ENCODE measurements at places on chromosomes 1 and 21. TPM values are rescaled to one million over a fixed set of nuclear protein-coding genes. Genes with fewer than 3 reads are reported as not detected.

TMEM52 gene
- total RNA-seq, result 1.2 TPM

DNA sequence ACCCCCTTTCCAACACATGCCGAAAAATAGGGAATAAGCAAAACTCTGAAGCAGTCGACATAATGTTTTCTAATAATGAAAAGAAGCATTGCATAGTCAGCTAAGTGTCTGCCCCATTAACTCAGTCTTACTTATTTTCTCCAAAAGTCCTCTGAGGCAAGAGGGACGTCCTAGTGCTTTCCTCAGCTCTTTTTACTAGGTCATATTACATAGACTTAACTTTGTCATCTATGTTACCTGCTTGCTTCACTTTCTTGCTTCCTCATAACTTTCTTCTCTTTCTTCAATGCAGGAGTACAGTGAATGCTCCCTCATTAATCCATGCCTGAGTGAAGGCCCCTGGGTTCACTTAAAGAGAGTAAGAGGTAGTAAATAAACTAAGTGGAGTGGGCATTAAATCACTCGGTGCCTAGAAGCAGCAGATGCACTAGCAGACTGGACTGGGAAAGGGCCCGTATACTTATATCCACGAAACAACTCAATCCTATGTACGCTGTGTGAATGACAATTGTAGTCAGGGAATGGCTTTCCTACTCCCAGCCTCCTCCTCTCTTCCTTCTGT is 210.5 kb upstream of the SPAG17 start:
- H3K4me3 ChIP-seq, result no peak overlapping the region
- no peaks in the 10 kb centered on the region for H3K4me1 ChIP-seq
- no peaks in the 10 kb centered on the region for H3K36me3 ChIP-seq
- H3K27me3 ChIP-seq, result no peaks in the 10 kb centered on the region
- H3K27ac ChIP-seq, result no peak overlapping the region

IQGAP3 gene
- total RNA-seq, result 16.1 TPM

GRCh38 chr1:75672528-75673393 is 51.7 kb upstream of the ACADM start:
- H3K27me3 ChIP-seq, result no peaks in the 10 kb centered on the region
- H3K27ac ChIP-seq, result no peak overlapping the region
- H3K4me1 ChIP-seq, result no peaks in the 10 kb centered on the region
- no peaks in the 10 kb centered on the region for H3K36me3 ChIP-seq
- no peak for DNase-seq
- H3K4me3 ChIP-seq, result no peak overlapping the region

DNA sequence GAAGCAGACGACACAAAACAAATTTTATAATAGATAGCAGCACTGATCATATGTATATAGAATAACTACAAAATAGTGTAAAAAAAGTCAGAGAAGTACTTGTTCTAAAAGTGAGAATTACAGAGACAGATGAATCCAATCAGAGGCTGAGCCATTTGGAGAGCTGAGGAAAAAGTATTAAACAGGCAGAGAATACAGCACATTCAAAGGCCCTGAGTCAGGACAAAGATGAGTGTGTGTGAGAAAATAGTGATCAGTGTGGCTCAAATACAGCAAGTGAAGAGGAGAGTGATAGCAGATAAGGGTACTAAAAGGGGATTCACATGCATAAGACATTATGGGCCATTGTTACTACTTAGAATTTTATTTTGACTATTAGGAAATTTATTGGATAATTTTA is 430.6 kb upstream of the BRINP3 start:
- no peaks in the 10 kb centered on the region for H3K4me1 ChIP-seq
- no peak overlapping the region for H3K27ac ChIP-seq
- no peaks in the 10 kb centered on the region for H3K36me3 ChIP-seq
- no peaks in the 10 kb centered on the region for H3K27me3 ChIP-seq

All from activated T-helper 2 cell treated with anti-CD3 and anti-CD28 coated beads, Interferon-gamma antibody, Interleukin-2, Interleukin-4, amounts not matched to agents 10 μg/mL and 5 μg/mL and 100 μg/mL, durations not matched to agents 14 hours and 24 hours and 36 hours (primary cell).